H9 (cell line): ENCODE measurements at places on chromosomes 7 and 10. TPM values are rescaled to one million over a fixed set of nuclear protein-coding genes. Genes with fewer than 3 reads are reported as not detected.
A peak's percentile ranks its signal among the peaks of the same experiment; 100 is the strongest.

DNA sequence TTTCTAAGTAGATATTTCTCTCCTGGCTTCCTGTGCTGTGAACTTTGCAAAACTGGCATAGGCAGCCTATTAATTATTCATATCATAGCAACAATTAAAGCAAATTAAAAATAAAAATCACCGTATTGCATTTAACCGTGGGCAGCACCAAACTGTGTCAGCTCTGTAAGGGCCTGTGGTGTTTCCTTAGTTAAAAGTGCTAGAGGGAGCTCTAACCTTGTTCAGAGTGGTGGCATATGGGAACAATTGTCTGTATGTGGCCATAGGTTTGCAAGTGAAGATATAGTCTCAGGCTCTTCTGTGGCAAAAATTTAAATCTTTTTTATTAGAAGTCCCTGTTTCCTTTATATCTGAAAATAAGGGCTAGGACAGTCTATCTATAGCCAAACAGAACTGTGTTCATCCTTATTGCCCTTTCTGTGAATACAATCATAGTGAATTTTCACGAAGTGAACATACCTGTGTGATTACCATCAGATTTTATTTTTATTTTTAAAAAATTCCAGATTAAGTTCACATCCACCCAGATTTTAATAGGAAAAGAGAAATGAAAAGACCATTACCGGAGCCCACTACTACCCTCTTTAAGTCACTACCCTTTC is 92.6 kb downstream of the POLL start:
- H3K4me1 ChIP-seq, result peaks cover 4% of the 10 kb centered on the region; the same call in 1 of the 2 replicates
- no peaks in the 10 kb centered on the region for H3K27me3 ChIP-seq
- no peaks in the 10 kb centered on the region for H3K36me3 ChIP-seq
- no peak for DNase-seq
- no peak overlapping the region for H3K27ac ChIP-seq
- H3K4me3 ChIP-seq, result no peak overlapping the region

- no peak overlapping the region for H3K4me3 ChIP-seq
- H3K4me1 ChIP-seq, result no peaks in the 10 kb centered on the region
- H3K36me3 ChIP-seq, result peaks cover 20% of the 10 kb centered on the region
- no peak for DNase-seq
Observed at GRCh38 chr10:9853405-9854355, 1164.0 kb upstream of the CELF2 start.

GRCh38 chr7:44100458-44101302 is 3.5 kb upstream of the AEBP1 start:
- no peak overlapping the region for H3K4me3 ChIP-seq
- H3K27ac ChIP-seq, result no peak overlapping the region

DNA sequence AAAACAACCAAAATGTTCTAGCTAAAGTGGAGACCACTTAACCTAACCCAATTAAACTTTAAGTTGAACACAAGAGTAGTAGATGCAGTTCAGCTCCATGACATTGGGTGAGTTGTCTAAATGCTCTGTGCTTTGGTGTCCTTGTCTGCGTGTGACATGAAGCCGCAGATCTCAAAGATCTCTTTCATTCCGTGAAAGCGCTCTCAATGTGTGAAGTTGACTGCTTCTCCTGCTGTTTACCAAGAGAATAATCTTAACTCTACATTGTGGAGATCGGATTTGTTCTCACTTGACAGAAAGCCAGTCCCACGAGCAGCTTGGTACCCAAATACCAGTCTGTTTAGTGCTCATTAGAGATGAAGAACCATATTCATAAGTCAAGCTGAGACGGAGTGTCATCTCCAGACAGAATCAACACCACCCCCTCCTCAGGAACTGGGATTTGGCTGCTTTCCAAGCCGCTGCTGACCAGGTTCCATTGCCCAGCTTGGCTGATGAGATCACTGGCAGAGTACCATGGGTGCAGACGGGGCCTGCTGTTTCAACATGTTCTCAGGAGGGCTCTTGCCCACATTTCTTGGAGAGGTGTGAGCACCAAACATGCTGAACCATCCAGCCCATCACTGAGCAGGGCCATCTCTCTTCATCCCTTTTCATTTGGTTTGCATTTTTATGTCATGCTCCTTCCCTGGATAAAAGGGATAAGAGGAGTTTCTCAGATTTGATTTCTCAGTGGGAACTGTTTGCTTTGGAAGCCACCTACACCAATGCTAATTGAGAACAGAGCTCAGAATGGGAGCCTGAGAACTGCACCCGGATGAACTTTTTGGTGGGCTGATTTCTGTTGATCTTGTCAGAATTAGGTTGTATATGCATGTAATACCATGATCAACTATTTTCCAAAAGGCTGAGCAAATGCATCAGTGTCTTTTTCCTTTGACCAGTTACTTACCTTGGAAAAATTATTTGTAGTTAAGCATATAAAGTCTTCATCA is 95.8 kb upstream of the AGBL3 start:
- peak overlapping the region; percentile 88 for H3K4me3 ChIP-seq
- no peaks in the 10 kb centered on the region for H3K27me3 ChIP-seq
- no peak overlapping the region for H3K27ac ChIP-seq
- peaks cover 10% of the 10 kb centered on the region for H3K4me1 ChIP-seq
- H3K36me3 ChIP-seq, result peaks cover 14% of the 10 kb centered on the region
- no peak for DNase-seq

DNA sequence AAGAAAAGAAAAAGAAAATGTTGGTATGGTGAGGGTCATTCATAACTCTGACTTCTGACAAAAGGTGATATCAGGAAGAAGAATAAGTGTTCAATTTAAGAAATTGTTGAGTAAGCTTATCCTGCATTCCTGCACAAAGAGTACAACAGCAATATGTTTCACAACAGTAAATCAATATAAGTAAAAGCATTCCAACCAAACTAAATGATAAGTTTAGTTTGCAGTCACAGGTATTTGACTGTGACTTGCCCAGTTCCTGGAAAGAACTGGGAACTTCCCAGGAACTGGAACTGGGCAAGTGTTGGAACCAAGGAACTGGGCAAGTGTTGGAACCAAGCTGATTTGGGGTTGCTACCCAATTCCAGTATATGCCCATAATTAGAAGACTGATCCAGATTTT is 35.0 kb downstream of the NEURL1 start:
- no peak overlapping the region for H3K4me3 ChIP-seq
- peaks cover 7% of the 10 kb centered on the region for H3K36me3 ChIP-seq
- DNase-seq, result no peak
- no peaks in the 10 kb centered on the region for H3K4me1 ChIP-seq
- H3K27me3 ChIP-seq, result no peaks in the 10 kb centered on the region

DNA sequence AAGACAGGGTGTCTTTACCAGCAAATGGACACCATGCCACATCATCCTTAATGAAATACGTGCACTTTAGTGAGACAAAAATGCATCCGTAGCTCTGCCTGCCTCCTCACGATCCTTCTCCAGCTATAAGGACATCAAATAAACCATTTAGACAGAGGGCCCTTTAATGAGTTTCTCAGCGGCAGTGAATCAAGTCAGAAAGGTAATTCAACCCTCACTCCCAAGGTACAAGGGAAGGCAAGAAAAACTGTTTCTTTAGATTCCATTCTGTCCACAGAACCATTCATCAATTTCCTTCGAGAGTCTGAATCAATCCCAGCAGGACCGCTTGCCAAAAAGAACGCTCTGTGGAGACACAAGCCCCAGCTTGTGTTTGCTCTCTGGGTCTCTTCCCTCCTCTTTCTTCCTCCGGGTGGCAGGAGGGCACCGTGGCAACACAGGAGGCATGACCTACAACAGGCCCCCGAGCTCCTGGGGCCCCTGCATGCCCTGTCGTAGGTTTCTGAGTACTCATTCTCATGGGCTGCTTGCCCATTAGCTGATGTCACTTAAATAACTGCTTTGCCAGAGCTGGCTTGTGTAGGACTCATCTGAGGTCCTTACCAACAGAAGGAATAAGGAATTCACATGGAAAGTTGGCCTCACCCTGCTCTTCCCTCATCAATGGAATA is 297.8 kb upstream of the PRKCQ start:
- no peak overlapping the region for H3K4me3 ChIP-seq
- peak; percentile 58 for DNase-seq
- no peak overlapping the region for H3K27ac ChIP-seq
- peaks cover 6% of the 10 kb centered on the region; the same call in 1 of the 2 replicates for H3K4me1 ChIP-seq

- no peak overlapping the region for H3K4me3 ChIP-seq
- no peaks in the 10 kb centered on the region for H3K4me1 ChIP-seq
- DNase-seq, result no peak
Observed at GRCh38 chr7:1987084-1987535, 245.6 kb downstream of the MAD1L1 start.

GRM3 gene
- 0.15 and 0.70 TPM in 2 replicates for total RNA-seq

ANKRD61 gene
- 0.24 TPM in 1 of 2 replicates, not detected in the other for total RNA-seq

DNA sequence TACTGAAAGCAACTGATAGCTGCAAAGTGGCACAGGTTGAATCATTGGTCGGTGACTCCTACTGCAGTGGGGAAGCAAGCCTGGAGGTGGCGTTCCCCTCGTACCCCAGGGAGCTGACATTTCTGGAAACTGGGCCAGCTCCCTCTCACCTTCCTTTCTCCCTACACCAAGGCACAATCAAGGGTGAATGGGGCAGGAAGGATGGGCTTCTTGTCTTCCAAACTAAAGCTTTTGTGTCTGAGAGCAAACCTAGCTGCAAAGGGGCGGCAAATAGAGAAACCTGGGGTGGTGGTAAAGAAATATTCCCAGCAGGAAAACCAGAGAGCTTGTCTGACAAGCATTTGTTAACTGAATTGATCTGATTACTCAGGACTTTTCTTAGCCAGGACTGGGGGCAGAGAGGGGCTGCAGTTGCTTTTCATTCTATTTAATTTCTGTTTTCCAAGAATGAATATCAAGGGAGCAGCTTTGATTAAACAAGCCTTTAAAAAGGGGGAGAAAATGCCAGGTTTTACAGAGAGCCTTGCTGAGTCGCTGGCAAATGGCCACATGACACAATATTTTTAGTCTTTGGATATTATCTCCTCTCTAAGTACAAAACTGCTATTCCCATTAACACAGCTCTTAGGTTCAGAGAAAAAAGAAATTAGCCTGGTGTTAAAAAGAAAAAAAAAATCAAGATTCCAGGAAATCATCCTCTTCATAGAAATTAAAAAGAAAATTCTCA is 27.8 kb downstream of the CDHR3 start:
- peak overlapping the region; percentile 34 for H3K27ac ChIP-seq
- DNase-seq, result peak; percentile 86
- H3K27me3 ChIP-seq, result no peaks in the 10 kb centered on the region
- H3K4me1 ChIP-seq, result peaks cover 22% of the 10 kb centered on the region
- no peaks in the 10 kb centered on the region for H3K36me3 ChIP-seq
- no peak overlapping the region; the same call in 2 of the 3 replicates for H3K4me3 ChIP-seq

ARMS2 gene
- total RNA-seq, result not detected in 2 replicates

RASSF4 gene
- 11.3 and 11.5 TPM in 2 replicates for total RNA-seq

GRCh38 chr10:77667426-77668324 is 30.1 kb upstream of the KCNMA1 start:
- H3K27ac ChIP-seq, result no peak overlapping the region
- no peaks in the 10 kb centered on the region for H3K36me3 ChIP-seq
- H3K4me1 ChIP-seq, result no peaks in the 10 kb centered on the region
- H3K4me3 ChIP-seq, result no peak overlapping the region
- DNase-seq, result no peak

DNA sequence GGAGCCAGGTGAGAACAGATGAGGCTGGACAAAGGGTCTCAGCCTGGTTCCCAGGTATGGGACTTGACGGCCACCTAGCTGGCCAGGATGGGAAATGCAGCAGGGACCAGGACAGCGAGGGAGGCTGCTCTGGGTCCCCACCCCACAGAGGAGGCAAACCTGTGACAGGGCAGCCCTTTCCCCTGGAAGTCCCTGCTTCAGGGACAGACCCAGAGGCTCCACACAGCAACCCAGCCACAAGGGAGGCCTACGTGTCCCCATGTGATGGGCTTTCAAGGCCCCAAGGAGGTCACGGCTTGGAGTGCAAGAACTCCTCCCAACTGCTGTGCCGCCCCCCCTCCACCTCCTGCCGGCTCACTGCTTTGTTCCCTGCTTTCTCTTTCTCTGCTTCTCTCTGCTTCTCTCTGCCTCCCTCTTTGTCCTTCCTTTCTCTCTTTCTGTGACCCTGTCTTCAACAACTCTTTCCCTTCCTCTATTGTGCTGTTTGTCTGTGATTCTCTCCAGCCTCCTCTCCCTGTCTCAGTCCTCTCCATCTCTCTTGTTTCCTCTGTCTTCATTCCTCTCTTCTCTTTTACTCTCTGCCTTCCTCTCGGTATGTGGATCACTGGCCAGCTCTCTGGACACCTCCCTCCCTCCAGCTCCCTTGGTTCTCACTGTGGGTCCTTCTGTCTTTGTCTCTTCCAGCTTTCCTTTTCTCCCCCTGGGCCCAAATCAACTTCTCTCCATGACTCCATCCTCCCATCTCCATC is 9.6 kb upstream of the EIF5AL1 start:
- H3K27ac ChIP-seq, result no peak overlapping the region
- no peak overlapping the region for H3K4me3 ChIP-seq
- H3K4me1 ChIP-seq, result no peaks in the 10 kb centered on the region; the same call in 1 of the 2 replicates
- DNase-seq, result peak; percentile 85

- no peak overlapping the region for H3K27ac ChIP-seq
- no peaks in the 10 kb centered on the region for H3K27me3 ChIP-seq
- H3K36me3 ChIP-seq, result peaks cover 16% of the 10 kb centered on the region
- DNase-seq, result no peak
- no peak overlapping the region for H3K4me3 ChIP-seq
- H3K4me1 ChIP-seq, result no peaks in the 10 kb centered on the region
Observed at GRCh38 chr10:131631619-131632018, 269.2 kb upstream of the PPP2R2D start.

DNA sequence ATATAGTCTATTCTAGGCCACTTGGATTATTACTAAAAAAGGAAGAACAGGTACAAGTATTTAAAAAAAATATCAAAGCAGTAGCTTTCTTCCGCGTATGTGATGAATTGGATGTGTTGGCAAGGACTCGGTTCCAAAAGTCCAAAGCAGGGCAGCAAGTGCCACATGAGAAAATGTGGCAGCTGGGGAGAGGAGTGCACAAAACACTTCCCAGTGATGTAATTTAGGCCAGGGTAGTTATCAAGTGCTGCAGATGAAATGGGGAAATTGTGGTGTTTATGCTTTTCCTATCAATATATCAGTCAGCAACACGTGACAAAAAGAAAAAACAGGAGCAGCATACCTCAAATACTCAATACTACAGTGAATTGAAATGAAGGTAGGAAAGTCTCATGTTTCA is 7.0 kb downstream of the RHOBTB1 start:
- no peak overlapping the region for H3K27ac ChIP-seq
- DNase-seq, result no peak
- no peaks in the 10 kb centered on the region for H3K27me3 ChIP-seq
- no peak overlapping the region for H3K4me3 ChIP-seq

- DNase-seq, result no peak
- no peak overlapping the region for H3K27ac ChIP-seq
- H3K4me1 ChIP-seq, result no peaks in the 10 kb centered on the region
- no peaks in the 10 kb centered on the region for H3K27me3 ChIP-seq
Observed at GRCh38 chr7:26646336-26647048, 217.9 kb downstream of the SKAP2 start.

DNA sequence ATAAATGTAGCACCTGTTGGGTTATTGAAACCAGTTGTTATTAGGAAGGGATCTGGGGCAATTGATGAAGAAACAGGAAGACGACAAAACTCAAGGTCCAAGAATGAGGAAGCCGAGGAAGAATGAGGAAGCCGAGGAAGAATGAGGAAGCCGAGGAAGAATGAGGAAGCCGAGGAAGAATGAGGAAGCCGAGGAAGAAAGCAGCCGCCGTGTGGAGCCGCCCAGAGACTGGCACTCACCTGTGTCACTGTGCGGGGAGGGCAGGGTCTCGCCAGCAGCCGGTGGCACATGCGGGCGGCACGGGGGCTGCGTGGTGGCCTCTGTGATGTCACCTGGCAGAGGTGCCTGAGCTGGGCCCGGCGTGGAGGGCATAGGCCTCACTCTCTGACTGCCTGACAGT is 71.1 kb upstream of the CFAP46 start:
- no peak for DNase-seq
- H3K4me3 ChIP-seq, result no peak overlapping the region
- no peak overlapping the region for H3K27ac ChIP-seq
- H3K27me3 ChIP-seq, result no peaks in the 10 kb centered on the region

C10orf95 gene
- total RNA-seq, result not detected in 2 replicates

GIMAP4 gene
- not detected in 2 replicates for total RNA-seq
